8988T (cell line): ENCODE measurements at places on chromosomes 6 and 20.

DNA sequence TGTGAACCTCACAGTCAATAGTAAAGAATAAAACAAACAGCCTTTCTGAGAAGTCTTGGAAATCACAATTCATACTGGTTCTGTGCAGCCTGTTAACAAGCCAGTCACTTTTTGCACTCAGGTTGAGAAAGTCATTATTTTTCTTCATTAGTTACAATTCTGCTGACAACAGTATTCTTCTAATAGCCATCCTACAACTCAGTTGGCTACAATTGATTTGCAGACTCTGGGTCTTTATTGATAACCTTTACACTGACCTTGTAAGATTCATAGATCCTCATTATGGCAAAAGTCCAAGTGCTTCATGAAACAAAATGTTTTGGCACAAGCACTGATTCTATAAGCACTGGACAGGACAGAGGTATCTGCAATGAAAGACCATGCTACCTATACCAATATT is 34.9 kb upstream of the POPDC3 start:
- no peak for DNase-seq

GRCh38 chr20:49501917-49502316 is 19.4 kb upstream of the KCNB1 start:
- DNase-seq = no peak

DNA sequence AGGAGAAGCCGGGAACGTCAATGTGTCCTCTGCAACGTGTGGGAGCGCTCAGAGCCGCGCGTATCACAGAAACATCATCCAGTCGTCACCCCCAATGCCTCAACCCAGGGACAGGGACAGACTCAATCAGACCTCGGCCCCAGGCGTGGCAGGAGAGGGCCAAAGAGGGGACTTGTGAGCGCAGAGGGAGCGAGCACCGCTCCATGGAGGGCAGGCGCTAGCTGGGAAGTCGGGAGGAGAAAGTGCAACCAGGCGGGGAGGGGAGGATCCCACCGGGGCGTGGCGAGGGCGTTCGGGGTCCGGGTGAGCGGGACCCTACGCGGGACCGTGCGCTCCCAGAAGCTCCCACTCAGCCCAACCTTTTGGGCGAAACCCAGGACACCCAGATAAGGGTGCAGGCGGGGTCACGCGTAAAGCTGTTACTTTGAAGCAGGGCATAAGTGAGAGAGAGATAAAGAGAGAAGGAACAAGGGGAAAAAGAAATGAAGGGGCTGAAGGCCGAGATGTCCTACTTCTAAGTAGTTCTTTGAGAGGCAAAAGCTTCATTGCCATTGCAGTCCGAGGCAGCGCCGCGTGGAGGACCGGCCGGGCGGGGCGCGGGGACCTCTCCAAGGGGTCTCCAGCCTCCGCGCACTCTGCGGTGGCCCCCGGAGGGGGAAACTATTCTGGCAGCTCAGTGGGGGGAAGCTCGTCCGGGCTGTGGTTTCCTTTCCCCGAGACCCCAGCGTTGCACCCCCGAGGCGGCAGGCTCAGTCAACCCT is 862 bp upstream of the SOBP start:
- DNase-seq = peak; percentile 85

DNA sequence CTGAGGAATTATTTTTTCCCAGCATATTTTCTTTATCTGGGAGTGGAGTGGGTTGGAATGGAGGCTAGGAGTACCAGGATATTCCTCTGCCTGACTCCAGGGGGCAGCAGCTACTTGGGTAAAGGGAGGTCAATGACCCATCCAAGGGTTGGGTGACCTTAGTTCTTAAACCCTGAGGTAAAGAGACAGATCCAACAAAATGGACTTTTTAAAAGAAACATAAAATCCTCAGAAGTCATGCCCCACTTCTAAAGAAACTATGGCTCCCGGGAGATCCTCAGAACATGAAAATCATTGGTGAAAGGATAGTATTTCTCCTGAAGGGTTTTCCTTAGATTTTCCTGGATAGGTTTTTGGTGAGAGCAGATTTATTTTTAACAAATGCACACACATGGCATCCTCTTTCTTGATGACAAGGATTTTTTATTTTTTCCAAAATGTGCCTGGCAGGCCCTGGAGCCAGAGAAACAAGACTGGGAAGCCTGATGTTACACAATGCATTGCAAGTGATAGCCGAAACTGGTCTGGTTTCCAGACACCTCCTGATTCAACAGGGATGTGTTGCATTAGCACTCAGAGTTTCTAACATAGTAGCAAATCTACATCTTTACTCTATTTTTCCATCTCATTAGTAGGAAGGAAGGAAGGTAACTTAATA is 240.9 kb upstream of the BTBD3 start:
- no peak for DNase-seq

GRCh38 chr6:139027620-139028182 is 844 bp upstream of the ABRACL start:
- no peak for DNase-seq

GRCh38 chr6:32085759-32086459 is 23.2 kb downstream of the TNXB start:
- no peak for DNase-seq

- DNase-seq = no peak
These were observed 250.0 kb downstream of the TAF4 start for GRCh38 chr20:61815678-61816077.

DNA sequence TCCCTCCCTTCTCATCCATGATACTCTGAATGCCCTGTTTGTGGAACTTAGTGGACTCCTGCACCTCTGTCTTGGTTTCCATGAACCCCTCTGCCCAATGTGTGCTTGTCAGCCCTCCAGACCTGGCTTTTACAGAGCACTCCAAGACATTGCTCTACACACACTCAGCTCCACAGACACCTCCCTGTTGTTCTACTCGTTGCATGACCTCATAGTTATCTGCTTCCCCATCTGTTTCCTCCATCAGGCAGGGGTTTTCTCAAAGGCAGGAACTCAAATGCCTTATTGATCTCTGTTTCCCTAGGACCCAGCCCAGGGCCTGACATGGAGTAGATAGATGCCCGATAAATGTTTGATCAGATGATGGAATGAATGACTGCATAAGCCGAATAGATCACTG is 13.3 kb downstream of the PLCG1 start:
- no peak for DNase-seq

GRCh38 chr6:167469672-167470071 is 144.8 kb downstream of the TTLL2 start:
- no peak for DNase-seq

- no peak for DNase-seq
These were observed 129.3 kb upstream of the UST start for GRCh38 chr6:148617530-148617929.

DNA sequence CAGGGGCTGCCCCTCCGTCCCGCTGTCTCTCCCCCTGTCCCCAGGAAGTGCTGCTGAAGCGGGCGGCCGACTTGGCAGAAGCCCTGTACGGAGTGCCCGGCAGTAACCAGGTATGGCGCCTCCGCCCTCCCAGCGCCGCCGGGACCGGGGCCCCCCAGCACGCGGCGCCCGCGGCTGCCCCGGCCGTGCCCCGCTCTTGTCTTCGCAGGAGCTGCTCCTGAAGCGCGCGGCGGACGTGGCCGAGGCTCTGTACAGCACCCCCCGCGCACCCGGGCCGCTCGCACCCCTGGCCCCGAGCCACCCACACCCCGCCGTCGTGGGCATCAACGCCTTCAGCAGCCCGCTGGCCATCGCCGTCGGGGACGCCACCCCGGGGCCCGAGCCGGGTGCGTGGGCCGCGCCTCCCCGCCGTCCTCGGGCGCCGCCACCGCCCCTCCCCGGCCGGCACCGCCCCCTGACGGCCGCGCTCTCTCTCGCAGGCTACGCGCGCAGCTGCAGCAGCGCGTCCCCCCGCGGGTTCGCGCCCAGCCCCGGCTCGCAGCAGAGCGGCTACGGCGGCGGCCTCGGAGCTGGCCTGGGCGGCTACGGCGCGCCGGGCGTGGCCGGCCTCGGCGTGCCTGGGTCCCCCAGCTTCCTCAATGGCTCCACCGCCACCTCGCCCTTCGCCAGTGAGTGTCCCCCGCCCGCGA is 48.4 kb downstream of the CPXM1 start:
- no peak for DNase-seq

GRCh38 chr6:117676577-117677218 is 1.4 kb downstream of the NUS1 start:
- DNase-seq = no peak

DNA sequence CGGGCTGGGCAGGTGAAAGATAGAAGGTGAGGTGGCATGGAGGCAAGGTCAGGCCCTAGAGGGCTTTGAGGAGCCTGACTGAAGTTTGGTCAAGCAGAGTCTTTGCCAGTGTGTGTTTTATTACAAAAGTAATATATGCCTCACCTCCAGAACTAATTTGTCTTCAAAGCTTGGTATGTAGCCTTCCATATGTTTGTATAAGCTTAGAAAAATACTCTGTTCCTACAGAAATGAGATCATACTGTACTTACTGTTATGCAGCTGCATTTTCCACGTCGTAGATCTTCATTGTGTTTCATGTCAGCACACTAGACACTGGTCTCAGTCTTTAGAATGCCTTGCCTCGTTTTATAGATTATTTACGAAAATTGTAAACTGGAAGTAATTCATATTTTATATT is 61.8 kb downstream of the ANKS1A start:
- no peak for DNase-seq

- DNase-seq = no peak
These were observed 24.7 kb downstream of the ZSCAN31 start for GRCh38 chr6:28311139-28311823.

- no peak for DNase-seq
These were observed 184.0 kb downstream of the PRDM13 start for GRCh38 chr6:99790679-99791078.

DNA sequence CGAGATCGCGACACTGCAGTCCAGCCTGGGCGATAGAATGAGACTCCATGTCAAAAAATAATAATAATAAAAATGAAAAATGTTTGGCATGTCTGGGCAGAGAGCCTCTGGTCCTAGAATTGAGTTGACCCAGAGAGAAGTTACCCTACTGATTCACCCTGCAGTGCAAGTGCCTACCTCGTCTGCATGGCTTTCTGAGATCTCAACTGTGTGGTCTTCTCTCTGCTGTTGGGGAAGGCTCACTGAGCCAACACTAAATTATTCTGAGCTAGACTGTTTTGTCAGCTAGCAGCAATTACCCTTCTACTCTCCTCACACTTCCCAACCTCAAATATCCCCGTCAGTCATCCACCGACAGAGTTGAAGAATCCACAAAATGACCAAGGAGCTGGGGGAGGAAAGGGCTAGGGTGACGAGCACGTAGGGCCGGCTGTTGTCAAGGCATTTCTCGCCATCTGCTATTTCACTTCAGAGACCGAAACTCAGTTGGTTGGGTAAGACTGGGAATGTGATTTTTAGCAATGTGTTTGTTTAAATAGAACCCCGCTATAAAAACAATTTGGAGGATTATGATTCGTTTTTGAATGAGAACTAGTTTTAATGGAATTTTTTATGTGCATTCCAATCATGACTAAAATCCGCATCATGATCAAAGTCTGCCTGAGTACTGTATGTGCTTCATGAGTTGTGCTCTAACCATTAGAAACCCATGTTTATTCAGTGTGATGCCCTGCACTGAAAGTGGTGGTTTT is 9.4 kb downstream of the MAS1 start:
- no peak for DNase-seq

- DNase-seq = no peak
These were observed 5.6 kb upstream of the C6orf132 start for GRCh38 chr6:42148058-42148457.

DNA sequence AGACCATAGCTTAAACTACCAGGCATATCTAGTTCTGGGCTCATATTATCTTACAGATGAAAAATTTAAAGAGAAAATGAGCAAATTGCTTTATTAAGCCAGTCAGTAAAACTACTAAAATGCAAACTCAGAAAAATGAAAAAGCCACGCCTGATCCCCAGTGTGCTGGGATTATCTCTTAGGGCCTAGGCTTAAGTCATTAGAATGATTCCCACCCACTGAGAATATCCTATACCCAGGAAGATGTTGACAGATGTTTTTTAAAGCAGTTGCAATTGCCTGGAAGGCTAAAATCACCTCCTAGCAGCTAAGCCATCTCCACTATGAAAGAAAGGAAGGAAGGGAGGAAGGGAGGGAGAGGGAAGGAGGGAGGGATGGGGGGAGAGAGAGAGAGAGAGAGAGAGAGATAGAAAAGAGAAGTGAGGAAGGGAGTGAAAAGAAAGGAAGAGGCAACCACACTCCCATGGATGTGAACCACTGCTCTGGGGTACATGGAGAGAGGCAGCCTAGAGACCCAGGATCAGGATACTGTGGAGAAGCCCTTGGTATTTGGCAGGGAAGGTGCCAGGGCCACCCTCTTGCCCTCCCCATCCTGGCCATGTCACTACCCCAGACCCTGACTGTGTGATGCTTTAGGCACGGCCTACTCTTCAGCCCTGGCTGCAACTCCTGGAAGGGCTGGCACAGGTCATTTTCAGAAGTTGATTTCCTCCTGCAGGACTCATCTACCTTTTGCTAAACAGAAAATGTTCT is 21.9 kb downstream of the NEDD9 start:
- DNase-seq = no peak

- no peak for DNase-seq
These were observed 317.8 kb downstream of the MMUT start for GRCh38 chr6:49145280-49145679.

- DNase-seq = no peak
These were observed 36.2 kb upstream of the EPB41L1 start for GRCh38 chr20:36118371-36118770.

DNA sequence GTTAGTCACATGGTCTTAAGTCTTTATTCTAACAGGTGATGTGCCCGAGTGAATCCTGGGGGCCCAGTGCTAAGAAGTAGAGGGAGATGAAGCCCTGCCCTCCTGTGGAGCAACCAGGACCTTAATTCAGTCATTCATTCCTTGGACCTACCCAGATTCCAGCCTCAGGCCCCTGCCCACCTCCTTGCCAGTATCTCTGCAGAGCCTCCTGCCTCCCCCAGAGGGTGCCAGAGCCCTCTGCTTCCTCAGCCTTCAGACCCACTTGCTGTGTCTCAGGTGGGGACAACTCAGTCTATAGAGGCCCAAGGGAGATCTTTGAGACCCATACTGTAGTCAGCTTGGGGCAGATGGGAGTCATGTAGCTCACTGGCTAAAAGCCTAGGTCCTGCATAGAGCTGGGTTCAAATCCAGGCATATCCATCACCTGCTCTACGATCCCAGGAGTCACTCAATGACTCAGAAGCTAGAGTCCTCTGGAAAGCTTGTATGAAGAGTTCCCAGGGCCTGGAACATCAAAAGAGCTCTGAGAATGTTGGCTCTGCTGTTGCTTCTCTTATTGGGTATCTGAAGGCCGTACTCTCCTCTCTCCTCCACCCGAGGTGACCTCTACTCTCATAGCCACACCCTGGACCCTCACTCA is 3.9 kb upstream of the SIGLEC1 start:
- DNase-seq = peak; percentile 70

DNA sequence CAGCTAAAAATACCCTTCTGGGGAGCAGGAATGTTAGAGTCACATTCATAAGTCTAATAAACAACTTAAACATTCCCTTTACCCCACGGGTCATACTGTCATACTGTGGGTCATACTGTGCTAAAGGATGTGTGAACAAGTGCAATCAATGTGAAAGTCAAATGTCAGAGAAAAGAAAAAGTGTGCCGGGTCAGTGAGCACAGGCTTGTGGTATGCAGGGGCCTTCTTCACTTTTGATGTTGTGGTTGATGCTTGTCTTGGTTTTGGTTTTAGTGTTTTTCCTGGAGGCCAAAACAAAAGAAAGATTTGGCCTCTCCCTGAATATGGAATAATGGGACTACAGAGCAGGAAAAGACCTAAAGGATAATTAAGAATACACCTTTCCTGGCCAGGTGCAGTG is 267.9 kb upstream of the PLN start:
- no peak for DNase-seq

GRCh38 chr20:43914311-43915210 is at the start of gene TOX2:
Gene TOX2 (plus strand): TSS chr20:43914852. CDS start chr20:43914892, 40 bp downstream.
- DNase-seq = peak; percentile 78
